Stimulated activated CD8-positive, alpha-beta memory T cell treated with anti-CD3 and anti-CD28 coated beads, Interleukin-4, amount 100 ng/mL, for 48 hours (primary cell): ENCODE measurements at places on chromosomes 1 and 21.

GRCh38 chr1:154755858-154756730 lies 114.0 kb downstream of the KCNN3 start:
- DNase-seq = peak; percentile 50

DNA sequence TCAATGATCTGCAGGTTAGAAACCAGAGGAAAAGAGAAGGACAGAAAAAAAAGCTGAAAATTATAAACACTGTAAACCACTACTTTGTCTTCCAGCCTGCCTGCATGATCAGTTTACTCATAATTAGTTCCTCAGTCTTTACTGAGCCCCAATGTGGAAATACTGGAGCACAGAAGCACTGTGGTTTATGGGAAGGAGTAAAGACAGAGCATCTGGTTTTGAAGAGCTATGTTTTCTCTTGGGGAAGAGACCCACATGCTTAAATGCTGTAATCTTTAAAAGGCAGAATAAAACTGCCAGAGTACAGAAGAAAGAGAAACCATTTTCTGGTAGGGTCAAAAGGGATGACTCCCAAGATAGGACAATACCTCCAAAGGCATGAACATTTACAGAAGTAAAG lies 159.0 kb upstream of the ZNHIT6 start:
- no peak for DNase-seq

GRCh38 chr1:213934649-213935048 lies 53.1 kb upstream of the PROX1 start:
- DNase-seq = no peak

- no peak for DNase-seq
Measured at GRCh38 chr1:27004471-27005165, 8.0 kb downstream of the TENT5B start.

DNA sequence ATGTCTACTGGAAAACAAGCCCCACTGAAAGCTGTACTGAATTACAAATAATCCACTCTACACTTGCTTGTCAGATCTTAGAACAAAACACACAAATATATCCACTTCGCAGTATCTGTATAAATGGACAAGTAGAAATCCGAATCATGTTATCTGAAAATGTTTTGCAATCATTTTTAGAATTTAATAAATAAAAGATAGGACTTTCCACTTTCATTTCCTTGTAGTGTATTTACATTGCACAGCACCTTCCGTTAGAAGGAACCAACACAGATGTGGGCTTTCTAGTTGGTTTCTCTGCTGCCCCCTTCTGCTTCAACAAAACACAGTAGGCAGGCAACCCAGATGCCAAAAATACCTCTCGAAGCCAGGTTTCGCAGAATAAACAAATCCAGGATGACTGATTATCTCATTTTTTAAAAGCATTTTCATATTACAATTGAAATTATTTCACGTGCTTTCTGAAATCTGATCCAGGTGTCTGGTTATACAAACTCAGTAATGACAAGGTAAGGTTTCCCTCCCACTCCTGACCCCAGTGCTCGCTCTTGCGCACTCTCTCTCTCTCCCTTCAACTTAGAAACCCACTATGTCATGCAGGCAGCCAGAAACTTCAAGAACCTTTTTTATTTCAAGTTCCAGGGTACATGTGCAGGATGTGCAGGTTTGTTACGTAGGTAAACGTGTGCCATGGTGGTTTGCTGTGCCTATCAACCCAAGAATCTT lies 389.9 kb downstream of the SMYD3 start:
- peak; percentile 29 for DNase-seq

- no peak for DNase-seq
Measured at GRCh38 chr1:61647142-61647541, 77.8 kb downstream of the TM2D1 start.

DNA sequence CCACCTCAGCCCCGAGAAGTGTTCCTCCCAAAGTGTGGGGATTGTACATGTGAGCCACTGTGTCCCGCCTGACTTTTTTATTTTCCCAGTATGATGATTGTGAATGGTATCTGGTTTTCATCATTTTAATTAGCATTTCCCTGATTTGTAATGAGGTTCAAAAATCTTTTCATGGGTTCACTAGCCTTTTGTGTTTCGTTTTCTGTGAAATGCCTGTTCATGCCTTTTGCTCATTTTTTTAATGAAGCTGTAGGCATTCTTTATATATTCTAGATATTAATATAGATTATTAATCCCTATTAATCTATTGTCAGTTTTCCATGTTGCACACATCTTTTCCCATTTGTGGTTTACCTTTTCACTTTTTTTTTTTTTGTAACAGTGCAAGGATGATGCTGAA lies 20.5 kb downstream of the DAP3 start:
- DNase-seq = no peak

- DNase-seq = no peak
Measured at GRCh38 chr1:94643819-94644218, 102.3 kb upstream of the F3 start.

GRCh38 chr1:236429715-236430274 lies 35.7 kb downstream of the EDARADD start:
- no peak for DNase-seq

GRCh38 chr1:76124196-76124595 lies 49.6 kb downstream of the ST6GALNAC3 start:
- DNase-seq = no peak

- no peak for DNase-seq
Measured at GRCh38 chr1:25074351-25075227, 144.5 kb upstream of the RUNX3 start.

- no peak for DNase-seq
Measured at GRCh38 chr1:161973924-161974845, 49.5 kb downstream of the OLFML2B start.
